ENCODE measurements at places on chromosomes 2 and 18.

DNA sequence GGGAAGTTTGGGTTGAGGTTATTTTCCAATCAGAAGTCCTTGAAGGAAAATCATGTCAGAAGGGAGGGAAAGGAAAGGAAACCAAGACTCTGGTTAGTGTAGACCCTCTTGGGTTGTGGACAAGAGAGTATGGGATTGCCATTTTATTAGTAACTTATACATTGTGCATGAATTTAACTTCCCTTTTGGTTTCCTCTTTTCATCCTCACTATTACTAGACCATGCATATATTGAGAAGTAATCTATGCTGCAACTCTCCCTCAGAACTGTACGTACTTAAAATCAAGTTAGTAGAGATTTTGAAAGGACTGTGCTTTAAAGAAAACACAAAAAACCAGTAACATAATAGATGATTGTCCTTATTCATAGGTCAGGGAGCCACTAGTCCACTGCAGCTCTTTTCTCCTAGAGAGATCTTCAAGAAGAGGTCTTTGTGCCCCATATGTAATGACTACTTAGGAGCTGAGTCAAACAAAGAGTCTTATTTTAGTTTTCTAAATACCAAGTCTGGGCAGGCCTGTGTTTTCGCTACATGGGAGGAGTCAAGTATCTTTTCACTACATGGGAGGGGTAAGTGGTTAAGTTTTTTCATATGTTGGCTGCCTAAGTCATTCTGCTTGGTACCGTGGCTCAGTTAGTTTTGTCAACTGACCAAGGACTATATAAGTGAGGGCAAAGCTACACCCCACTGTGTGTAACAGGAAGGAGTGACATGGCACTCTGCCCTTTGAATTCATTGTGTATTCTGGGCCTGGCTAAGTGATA is 25.2 kb upstream of the FAM117B start:
- DNase-seq = no peak

DNA sequence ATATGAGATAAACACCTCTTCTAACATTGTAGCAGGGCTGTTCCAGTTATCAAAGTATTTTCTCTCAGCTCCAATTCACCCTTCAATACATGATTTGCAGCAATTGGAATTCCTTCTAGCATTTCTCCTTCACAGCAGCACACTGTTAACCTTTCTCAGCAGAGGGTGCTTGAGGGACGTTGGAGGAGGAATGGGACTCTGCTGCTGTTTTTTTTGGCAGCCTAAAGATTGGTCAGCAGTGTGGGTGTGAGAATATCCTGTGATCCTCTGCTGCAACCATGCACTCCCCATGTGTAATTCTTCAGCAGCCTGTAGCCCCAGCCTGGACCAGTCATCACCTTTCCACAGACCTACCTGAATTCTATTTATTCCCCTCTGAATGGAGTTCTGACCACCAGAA is 1708.9 kb upstream of the CELF4 start:
- DNase-seq = no peak

GRCh38 chr2:77064324-77064723 is 457.9 kb downstream of the LRRTM4 start:
- DNase-seq = no peak

DNA sequence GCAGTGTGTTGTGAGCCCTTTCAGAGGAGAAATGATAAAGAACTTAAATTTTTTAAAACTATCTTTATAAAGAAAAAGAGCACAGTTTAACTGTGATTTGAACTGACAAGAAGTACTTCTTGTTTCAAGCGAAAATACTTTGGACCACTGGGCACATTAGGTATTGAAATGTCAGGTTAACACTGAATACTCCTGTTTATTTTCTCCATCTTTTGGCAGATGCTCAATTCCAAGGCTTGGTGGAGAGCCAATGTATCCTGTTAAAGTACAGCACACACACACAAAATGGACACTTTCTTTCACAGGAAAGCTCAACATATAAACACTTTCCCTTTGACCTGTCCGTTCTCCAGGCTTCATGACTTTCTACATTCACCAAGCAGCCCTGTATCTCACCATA is 32.6 kb upstream of the SP3 start:
- DNase-seq = no peak

DNA sequence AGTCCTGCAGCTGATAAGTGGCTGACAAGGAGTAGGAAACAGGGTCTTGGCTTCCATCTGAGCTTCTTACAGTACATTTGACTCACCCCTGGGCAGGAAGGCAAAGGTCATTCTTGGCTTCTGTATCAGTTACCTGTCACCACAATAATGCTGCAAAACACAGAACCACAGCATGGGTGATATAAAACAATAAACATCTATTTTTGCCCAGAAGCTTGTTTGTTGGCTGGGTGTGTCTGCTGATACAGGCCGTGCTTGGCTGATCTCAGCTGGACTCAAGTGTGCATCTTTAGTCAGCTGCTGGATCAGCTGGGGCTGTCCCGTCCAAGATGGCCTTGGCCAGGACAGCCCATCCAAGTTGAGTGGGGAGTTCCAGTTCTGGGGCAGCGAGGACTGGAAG is 34.7 kb downstream of the ONECUT2 start:
- DNase-seq = no peak

- DNase-seq = no peak
Observed at GRCh38 chr2:197514754-197515153, 1.1 kb upstream of the MOB4 start.

DNA sequence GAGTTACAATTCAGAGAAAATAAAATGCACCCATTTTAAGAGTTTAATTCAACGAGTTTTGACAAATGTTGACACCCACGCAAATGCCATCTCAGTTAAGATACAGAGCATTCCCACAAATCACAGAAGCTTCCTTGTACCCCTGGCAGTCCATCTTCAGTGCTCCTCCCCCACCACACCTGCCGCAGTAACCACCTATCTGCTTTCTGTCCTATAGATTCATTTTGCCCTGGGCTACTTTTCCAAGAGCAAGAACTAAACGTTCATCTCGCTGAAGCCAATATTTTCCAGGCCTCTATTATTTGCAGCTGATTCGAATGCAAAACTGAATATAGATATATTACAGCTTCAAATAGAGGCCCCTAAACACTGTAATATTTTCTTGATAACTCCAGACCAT is 13.4 kb upstream of the HPCAL1 start:
- no peak for DNase-seq

DNA sequence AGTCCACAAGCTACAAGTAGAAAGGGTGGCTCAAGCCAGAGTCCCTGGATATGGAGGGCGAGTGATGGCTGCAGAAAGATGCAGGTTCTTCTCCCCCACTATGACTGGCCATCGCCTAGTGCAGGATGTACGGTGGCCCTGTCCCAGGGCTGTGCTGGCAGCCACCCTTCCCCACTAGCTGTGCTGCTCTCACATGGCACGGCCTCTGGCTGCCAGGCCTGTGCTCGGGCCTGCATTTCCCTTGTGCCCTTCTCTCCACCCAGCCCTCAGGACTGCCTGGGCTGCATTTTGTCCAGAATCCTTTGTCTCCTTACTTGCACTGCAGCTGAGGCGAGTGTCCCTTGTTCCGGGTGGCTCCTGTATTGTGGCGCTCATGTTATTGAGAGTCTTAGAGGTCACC is 1.6 kb upstream of the RAMP1 start:
- DNase-seq = no peak

- no peak for DNase-seq
Observed at GRCh38 chr2:96413323-96413722, 77.8 kb downstream of the NCAPH start.

DNA sequence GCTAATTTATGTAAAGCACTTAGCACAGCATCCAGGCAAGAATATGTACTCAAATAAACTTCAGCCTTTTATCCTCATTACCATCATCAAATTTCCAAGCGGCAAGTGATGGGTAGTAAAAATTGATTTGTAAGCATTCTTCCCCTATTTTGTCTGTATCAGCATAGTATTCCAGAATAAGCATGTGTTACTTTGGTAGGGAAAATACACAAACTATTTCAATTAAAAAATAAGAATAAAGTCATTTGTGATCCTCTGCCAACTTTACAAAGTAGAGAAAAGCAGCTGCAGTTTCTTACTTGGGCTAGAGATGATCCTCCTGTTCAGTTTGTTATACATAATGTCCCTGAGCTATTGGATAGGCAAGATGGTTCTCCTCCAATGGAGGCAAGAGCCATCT is 493.2 kb downstream of the ZEB2 start:
- DNase-seq = no peak

DNA sequence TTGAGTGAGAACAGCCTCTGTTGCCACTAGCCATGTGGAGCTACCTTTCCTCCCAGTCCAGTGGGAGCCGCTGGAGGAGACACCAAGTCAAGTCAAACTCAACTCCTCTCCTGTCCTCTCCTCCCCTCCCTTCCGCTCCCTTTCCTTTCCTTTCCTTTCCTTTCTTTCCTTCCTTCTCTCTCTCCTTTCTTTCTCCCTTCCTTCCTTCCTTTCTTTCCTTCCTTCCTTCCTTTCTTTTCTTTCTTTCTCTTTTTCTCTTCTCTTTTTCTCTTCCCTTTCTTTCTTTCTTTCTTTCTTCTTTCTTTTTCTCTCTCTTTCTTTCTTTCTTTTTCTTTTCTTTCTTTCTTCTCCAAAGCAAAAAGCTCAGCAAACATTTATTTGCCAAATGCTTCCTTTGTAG is 44.5 kb downstream of the THNSL2 start:
- DNase-seq = no peak

DNA sequence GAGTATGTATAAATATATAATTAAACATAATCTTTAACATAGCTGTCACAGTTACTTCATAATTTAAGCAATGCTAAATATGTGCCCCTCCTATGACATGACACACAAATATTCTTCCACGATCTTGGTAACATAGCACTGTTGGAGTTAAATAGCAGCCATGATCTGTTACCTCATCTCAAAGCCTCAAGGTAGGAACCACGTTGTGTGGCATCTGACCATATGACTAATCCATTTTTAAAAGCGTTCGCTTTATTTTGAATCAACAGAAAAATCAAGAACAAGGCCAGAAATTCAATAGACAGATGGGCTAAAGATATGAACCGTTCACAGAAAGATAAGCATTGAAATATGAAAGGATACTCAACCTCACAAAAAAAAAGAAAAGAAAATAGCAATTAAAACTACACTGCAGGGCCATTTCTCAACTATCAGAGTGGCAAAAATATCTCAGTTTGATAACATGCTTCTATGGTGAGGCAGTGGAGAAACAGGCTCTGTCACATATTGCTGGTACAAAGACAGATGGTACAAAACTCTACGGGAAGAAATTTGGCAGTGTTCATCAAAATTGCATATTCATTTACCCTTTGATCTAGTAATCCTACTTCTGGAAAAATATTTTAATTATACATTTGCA is 105.9 kb downstream of the TMX3 start:
- DNase-seq = no peak

GRCh38 chr2:186503827-186504606 is 18.0 kb downstream of the ZC3H15 start:
- no peak for DNase-seq

DNA sequence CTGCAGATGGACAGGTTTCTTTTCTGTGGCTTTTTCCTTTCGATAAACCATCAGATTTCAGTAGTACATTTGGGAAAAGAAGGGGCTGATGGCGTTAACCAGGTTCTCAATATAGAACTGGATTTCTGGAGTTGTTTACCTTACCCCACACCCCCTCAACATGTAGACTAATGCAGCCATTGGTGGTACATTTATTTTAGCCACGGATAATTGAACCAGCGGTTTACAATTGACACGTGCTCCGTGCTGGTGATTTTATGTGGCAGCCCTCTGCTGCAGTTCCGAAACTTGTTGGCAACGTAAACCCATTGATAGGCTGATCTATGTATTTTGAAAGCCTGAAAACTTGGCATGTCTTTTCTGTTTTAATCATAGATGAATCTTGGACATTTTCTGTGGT is 5.4 kb downstream of the SOX11 start:
- no peak for DNase-seq

DNA sequence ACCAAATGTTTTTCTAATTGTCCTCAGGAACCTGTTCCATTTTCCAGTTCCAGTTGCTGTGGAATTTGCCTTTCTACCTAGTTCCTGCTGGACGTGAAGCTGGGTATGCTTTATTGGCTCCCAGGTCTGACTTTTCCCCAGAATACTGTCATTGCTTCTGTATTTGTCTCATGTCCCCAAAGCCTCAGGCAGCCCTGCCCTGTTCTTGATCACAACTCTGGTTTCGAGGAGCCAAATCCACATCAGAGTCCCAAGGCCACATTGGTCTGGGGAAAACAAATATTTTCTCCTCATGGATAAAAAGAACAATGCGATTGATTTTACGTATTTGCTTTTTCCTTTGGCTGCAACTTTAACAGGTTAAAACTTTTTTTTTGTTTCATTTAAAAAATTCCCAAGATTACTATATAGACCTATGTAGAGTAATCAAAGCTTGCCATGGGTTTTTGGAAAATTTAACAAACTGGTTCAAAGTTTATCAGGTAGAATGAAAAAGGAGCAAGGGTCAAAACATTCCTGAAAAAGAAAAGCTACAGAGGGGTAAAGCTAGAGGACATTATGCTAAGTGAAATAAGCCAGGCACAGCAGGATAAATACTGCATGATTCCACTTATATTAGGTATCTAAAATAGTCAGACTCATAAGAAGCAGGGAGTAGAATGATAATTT is 85.2 kb downstream of the MDH1 start:
- no peak for DNase-seq

DNA sequence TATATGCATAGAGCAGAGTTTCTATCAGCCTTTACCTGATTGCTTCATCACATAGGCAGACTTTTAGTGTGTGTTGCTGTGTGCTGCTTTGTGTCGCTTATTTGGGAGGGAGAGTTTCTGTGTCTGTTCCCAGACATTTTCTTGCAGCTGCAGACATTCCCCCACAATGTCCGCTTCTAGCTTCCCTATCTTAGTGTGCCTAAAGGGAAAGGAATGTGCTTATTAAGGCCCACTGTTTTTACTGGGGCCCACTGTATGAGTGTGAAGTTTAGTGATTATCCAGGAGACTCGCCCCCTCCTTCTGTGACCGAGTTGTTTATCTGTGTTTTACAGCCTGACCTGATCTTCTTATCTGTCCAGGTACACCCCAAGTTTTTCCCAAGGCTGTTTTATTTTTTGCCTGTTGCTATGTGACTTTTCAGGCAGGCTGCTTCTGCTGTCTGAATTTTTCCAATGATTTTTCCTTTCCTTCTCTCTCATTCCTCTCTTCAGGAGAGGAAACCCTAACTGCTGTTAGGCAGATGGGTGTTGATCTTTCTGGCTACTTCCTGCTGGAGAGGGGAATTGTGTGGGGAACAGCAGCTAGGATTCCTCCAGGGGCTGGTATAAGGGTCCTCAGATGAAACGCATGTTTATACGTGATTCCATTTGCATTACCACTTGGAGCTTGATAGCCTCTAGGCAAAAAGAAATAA is 47.6 kb downstream of the STK17B start:
- DNase-seq = no peak

DNA sequence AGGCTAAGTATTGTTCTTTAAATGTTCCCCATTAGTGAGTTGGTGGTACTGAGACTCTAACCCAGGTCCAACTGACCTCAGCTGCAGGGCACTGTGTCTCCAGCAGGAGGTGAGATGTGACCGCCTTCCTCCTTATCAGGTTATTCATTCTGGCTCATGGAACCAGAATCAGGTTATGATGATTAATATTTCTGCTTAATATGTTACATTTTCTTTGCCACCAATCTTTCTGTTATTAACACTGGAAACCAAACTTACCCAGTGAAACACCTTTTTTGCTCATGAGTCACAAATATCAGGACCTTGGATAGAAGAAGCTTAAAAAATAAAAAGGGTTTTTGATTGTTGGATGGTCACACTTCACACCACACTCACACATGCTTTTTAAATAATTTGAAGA is 85.4 kb downstream of the DPP4 start:
- no peak for DNase-seq

GRCh38 chr18:75086494-75087034 is 122.4 kb downstream of the PTGR3 start:
- DNase-seq = no peak

Data from lower lobe of right lung (tissue), 2 donors.